Activated T-helper 17 cell treated with anti-CD3 and anti-CD28 coated beads, Interleukin-2, amount 50 U/mL, for 72 hours (primary cell): ENCODE measurements at places on chromosomes 2 and 18. TPM values are rescaled to one million over a fixed set of nuclear protein-coding genes. Genes with fewer than 3 reads are reported as not detected.
A peak's percentile ranks its signal among the peaks of the same experiment; 100 is the strongest.

The CENPO gene
- 32.7 TPM for total RNA-seq

DNA sequence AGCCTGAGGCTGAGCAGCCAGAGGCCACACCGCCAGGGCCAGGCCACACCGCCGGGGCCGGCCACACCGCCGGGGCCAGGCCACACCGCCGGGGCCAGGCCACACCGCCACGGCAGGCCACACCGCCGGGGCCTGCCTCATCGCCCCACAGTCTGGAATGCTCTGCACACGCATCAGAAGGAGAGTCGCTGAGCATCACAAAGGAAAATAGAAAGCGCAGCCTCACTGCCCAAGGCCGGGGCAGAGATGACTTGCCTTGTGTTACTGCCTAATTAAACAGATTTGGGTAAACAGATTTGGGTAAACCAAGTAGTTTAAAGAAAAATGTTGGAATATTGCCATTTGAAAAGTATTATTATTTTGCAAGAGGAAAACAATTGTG, 10.4 kb upstream of the NFATC1 start:
- no peak for ATAC-seq
- peaks cover 5% of the 10 kb centered on the region for H3K4me1 ChIP-seq
- no peaks in the 10 kb centered on the region for H3K36me3 ChIP-seq
- H3K27ac ChIP-seq: no peak overlapping the region

The ABCA12 gene
- not detected for total RNA-seq

The HOXD1 gene
- total RNA-seq: not detected

DNA sequence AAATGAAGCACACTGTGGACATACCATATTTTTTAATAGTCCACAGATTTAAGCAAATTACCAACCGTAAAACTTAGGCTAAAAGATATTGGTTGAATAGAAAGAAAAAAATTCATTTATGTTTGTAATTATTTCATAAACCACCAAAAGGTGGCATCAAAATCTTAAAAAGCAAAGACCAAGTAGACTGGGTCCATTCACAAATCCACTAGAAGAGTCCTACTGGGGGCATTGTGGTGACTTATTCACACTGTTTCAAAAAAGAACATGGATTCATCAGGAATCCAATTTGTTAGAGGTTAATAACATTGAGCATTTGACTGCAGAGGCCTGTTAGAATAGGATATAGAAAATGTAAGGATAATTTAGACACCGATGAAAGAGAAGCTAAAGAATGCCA, 194.9 kb upstream of the KYNU start:
- no peak for ATAC-seq
- H3K27ac ChIP-seq: no peak overlapping the region
- no peak overlapping the region for H3K4me3 ChIP-seq
- no peaks in the 10 kb centered on the region for H3K4me1 ChIP-seq

GRCh38 chr2:27904405-27904665, 13.8 kb downstream of the BABAM2 start:
- H3K4me3 ChIP-seq: no peak overlapping the region
- peak overlapping the region; percentile 14 for H3K27ac ChIP-seq
- ATAC-seq: no peak
- peaks cover 35% of the 10 kb centered on the region for H3K4me1 ChIP-seq
- no peaks in the 10 kb centered on the region for H3K27me3 ChIP-seq

GRCh38 chr2:216341121-216341520, 31.2 kb downstream of the MARCHF4 start:
- H3K4me3 ChIP-seq: no peak overlapping the region
- peaks cover 14% of the 10 kb centered on the region for H3K4me1 ChIP-seq
- ATAC-seq: peak; percentile 73
- no peaks in the 10 kb centered on the region for H3K27me3 ChIP-seq
- no peaks in the 10 kb centered on the region for H3K36me3 ChIP-seq

DNA sequence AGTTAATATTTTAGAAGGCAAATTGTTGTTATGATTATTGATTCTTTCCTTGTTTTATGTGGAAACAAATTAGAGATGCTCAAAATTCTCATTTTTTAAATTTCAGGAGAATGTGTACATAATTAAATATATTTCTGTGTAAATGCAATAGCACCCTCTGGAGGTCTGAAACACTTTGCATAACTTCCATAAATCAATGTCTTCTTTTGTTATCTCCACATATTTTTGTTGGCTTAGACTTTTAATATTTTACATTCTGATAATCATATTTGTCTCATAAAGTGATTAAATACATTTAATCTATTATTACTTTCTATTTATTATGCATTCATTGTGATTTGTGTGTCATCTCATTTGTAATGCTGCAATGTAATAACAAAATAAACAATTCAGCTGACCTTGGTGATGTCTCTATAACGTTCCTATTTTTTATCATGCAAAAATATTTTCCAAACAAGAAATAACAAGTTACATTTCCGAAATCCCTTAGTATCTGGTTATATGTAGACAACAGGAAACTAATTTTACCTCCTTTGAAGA, 201.8 kb upstream of the GALNT5 start:
- peaks cover 7% of the 10 kb centered on the region for H3K27me3 ChIP-seq
- H3K27ac ChIP-seq: no peak overlapping the region
- no peaks in the 10 kb centered on the region for H3K4me1 ChIP-seq
